Activated CD8-positive, alpha-beta memory T cell treated with anti-CD3 and anti-CD28 coated beads for 1 hour (primary cell): ENCODE measurements at places on chromosomes 1 and 21.

DNA sequence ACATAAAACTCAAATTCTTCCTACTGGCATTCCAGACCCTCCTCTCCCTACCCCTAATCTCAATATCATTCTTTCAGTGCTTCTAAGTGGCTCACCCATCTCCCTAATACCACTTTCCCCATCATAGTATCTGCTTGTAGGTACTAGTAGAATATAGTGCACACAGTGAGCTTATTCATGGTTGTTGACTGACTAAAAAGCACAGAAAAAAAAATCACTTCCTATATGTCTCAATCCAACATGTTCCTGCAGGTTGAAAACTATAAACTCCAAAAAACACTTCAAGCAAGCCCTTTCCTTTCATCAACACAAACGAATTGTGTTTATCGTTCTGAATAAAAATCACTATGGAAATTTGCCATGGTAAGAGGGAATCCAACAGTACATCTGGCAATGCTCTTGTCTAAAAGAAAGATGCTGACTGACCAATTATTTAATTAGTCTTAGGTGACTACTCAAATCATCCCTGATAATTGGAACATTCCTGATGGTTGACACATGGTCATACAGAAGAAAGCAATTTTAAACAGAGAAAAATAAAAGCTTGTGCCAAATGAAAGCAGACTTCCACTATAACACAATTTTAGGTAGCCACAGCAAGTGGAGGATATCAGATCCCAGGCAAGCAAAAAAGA, 87.1 kb downstream of the NDUFS5 start:
- DNase-seq, result no peak

DNA sequence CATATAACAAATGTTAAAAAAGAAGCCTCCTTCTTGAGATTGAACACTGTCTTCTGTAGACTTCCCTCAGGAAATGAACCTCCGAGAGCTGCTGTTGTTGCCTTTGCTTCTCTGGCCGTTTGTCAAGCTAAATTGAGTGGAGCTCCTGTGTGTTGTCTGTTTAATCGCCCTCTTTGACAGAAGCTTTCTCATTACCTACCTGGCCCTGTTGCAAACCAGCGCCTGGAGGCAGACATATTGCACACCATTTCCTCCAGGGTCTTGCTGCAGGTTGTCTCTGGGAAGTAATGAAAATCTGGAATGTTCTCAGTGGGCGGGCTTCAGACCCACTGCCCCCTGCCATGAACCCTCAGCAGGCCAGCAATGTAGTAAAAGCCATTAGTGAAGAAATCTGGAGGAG, 83.3 kb downstream of the GABPA start:
- no peak for DNase-seq

DNA sequence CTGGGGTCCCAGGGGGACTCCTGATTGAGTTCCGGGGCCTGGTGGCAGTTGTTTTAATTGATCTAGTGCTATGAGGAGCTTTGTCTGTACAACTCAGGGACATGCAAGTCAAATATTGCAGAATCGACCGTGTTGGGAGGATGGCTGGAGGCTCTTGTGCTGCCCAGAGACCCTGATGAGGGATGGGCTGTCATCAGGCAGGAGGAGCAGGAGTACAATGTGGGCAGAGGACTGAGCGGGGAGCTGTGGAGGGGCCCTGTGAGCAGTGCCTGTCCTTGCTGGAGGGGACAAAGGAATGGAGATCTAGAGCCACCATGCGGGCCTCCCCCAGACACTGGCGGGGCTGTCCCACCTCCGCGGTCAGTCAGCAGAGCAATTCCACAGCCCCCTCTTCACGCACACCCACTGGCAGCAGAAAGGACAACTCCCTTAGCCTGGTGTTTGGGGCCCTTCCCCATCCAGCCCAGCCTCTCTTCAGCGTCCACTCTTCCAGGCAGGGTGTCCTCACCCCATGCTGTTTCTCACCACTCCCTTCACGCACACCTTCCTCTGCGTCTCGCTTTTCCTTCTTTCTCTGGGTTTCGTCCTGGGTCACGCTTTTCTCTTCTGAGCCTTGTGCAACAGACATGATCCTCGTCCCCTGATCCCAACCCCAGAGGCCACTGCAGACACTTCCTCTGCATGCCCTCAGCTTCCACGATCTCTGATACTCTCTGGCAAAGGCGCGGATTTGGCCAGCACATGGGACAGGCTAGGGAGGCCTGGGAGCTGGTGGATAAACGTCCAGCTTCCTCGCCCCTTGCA, 122.6 kb downstream of the GRIK3 start:
- DNase-seq, result no peak

GRCh38 chr21:35345954-35346353, 296.9 kb upstream of the RUNX1 start:
- no peak for DNase-seq

GRCh38 chr1:19209439-19209989, 552 bp downstream of the UBR4 start:
- no peak for DNase-seq

DNA sequence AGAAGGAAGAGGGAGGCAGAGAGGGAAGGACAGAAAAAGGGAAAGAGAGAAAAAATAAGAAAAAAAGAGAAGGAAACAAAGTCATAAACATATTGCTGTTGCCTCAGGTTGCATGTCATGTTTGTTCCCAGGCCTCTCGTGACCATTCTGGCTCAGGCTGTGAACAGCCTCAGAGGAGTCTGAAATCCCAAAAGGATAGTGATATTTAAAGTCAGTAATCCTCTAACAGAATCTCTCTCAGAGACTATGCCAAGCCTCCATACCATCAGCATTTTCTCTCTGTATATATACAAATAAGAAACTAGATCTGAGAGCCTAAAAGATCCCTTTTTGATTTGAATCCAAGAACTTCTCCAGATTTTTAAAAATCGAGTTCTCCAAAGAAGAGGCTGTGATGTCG, 35.2 kb downstream of the GORAB start:
- no peak for DNase-seq

DNA sequence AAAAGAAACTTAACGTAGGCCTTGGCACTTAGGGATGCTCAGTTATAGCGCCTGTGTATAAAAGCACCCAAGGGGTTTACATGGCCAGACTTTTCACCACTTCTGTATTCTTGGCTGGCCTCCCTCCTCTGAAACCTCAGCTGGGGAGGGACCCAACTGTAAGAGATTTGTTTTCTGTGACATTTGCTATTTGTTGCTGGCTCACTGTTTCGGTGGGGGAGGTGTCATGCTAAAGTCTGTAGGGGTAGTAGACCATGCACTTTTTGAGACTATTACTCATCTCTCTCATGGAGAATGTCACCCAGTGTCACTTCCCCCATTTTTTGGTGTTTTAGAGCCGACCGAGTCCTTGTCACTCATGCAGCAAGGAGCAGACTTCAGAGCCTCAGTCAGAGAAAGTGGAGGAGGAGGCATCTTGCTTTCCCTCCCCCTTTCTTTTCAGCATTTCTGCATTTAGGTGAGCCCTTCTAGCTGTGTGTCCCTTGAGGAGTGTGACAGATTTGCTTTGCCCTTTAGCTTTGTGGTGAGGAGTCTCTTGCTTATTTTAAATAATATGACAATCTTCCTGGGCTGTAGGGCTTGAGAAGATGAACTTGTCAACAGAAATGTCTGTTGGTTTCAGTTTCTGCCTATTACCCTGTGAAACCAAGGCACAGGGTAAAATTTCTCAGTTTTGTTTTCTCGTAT, 160.1 kb downstream of the FASLG start:
- DNase-seq, result no peak

GRCh38 chr21:30168086-30168485, 1.5 kb upstream of the CLDN17 start:
- DNase-seq, result no peak

DNA sequence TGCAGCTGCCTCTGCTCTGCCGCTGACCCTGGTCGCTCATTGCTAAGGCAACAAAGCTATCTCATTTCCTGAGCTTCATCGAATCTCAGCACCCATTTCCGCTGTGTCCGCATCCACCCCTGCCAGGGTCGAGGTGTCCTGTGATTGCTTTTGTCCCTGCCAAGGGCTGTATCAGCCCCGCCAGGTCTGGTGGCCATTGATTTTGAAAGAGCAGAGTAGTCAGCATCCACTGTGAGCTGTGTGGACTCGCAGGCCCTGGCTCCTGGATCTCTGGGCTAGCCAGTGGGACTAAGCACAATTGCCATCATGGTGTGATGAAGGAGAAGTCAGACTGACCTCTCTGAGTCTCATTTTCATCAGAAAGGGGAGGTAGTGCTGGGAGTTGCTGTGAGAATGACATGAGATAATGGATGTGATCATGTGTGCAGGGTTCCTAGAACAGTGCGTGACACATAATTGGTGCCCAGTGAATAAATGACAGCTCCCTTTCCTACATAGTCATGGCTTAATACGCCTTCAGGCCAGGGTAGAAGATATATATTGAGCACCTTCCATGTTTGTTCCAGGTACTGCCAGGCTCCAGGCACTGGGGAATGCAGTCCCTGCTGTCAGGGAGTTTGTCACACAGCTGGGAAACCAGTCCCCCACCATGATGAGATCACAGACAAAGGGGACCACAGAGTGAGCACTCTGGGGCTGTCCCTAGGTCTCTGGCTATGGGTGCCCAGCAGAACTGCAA, 32.1 kb downstream of the NAV1 start:
- no peak for DNase-seq

GRCh38 chr1:67997746-67998145, 52.7 kb downstream of the DIRAS3 start:
- no peak for DNase-seq

- no peak for DNase-seq
Measured at GRCh38 chr1:89363196-89363595, 663 bp upstream of the GBP6 start.
